T-cell (primary cell): ENCODE measurements at places on chromosomes 12 and 14.

GRCh38 chr12:96985515-96986362 is 78.7 kb downstream of the NEDD1 start:
- peak; percentile 36 for DNase-seq

- DNase-seq, result peak; percentile 46
Measured at GRCh38 chr12:113208041-113208934, 13.0 kb upstream of the TPCN1 start.

- no peak for DNase-seq
Measured at GRCh38 chr14:99604766-99605298, 825 bp upstream of the CCDC85C start.

GRCh38 chr12:3630621-3631271 is 122.2 kb downstream of the CRACR2A start:
- DNase-seq, result no peak

GRCh38 chr14:38053666-38054065 is 154.0 kb upstream of the SSTR1 start:
- no peak for DNase-seq

- no peak for DNase-seq
Measured at GRCh38 chr12:107992870-107993451, 136.1 kb upstream of the WSCD2 start.

DNA sequence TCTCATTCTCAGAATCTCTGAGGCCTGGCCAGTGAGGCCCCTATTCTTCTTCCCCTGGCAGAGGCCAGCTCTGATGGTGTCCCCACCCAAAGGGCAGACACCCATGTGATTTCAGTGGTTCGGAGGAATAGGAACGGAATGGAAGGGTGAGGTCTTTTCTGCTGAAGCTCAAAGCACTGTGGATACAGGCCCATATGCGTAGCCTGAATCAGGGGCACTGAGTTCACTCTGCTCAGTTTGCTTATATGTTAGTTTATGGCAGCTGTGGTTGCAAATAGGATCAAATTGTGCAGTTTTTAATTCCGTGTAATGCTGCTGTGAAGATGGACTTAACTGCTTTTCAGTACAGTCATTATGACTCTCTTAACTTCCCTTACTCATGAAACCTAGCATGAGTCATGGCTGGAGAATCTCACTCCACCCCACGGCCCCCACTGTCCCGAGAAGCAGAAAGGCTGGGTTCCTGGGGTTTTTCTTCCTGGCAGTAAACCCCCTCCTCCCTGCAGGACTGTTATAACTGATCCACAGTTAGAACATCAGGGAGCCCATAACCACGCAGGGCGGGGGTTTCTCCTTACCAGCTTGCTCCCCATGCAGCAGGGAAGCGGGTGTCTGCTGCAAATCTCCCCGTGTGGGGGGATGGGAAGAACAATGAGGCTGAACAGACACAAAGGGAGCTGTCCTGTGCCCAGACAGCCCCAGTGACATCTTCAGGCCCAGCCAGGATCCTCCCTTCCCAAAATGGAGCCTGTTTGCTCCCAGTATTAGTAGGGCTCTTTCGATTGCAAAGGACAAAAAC is 122.7 kb downstream of the SLC38A6 start:
- DNase-seq, result no peak

DNA sequence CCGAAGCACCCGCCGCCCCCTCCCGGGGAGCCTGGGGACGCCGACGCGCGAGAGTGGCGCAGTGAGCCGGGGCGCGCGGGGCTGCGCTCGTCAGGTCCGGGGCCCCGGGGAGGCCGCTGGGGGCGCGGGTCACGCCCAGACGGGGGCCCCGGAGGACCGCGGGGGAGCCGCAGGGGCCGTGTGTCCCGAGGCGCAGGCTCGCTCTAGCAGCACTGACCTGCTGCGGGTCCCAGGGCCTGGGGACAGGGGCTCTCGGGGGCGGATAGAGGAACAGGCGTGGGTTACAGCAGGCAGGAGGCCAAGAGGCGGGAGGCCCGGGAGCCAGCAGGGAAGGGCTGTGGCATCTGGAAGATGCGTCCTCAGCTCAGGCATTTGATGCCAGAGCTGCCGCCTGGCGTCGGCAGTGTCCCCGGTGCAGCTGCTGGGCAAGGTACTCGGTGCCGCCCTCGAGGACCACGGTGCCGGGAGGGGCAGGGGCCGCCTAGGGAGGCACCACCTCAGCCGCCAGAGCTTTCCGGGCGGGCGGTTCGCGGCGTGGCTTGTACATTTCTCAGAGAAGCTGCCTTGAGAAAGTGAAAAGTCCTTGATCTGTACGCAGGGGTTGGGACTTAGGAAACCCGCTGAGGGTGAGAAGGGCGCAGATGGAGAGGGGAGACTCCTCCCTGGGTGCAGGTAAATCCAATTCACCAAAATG is 1.2 kb downstream of the WNT5B start:
- DNase-seq, result no peak

DNA sequence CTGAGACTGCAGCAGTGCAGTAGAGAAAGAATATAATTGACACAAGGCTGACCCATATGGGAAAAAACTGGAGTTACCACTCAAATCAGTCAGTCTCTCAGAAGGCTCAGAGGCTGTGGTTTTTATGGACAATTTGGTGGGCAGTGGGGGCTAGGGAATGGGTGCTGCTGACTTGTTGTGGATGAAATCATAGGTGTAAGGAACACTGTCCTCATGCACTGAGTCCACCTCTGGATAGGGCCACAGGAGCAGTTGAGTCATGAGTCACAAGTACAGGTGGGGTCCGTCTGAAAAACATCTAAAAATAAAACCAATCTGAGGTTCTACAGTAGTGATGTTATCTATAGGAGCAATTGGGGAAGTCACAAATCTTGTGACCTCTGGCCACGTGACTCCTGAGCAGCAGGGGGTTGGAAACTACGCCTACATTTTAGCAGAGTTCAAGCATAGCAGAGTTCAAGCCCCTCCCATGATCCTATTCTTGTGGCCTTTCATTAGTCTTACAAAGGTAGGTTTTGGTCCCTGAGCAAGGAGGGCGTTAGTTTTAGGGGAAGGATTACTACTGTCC is 18.1 kb upstream of the SGPP1 start:
- no peak for DNase-seq

DNA sequence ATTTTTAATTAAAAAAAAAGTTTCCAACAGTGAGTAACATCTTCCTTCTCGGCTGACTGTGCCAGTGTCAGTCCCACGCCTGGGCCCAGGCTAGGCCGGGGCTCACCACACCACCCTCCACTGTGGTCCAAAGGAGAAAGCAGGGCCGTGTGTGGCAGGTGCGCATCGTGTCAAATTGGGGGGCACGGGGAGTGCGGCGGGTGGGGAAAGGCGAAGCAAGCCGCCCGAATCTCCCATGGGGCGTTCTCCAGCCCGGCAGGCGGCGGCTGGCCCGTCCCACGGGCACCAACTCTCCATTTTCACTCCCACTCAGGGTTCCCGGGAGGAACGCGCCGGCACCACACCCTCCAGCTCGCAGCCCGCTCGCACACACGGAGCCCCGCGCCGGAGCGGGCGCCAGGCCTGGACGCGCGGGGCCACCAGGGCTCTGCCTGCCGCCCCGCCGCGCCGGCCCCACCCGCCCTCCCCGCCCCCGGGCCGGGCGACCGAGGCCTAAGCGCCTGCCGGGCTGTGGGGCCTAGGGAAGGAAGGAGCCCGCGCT is 604 bp downstream of the EEA1 start:
- no peak for DNase-seq

- DNase-seq, result no peak
Measured at GRCh38 chr14:104283197-104284106, 145.1 kb downstream of the KIF26A start.

GRCh38 chr12:131370321-131370720 is 340.6 kb upstream of the SFSWAP start:
- no peak for DNase-seq

GRCh38 chr12:107144990-107145389 is 51.6 kb upstream of the CRY1 start:
- DNase-seq, result no peak

- no peak for DNase-seq
Measured at GRCh38 chr14:69960296-69960695, 81.1 kb downstream of the SMOC1 start.

- DNase-seq, result no peak
Measured at GRCh38 chr12:32877601-32878459, 18.7 kb downstream of the PKP2 start.

GRCh38 chr12:118371321-118372282 is 1.1 kb downstream of the TAOK3 start:
- DNase-seq, result no peak

DNA sequence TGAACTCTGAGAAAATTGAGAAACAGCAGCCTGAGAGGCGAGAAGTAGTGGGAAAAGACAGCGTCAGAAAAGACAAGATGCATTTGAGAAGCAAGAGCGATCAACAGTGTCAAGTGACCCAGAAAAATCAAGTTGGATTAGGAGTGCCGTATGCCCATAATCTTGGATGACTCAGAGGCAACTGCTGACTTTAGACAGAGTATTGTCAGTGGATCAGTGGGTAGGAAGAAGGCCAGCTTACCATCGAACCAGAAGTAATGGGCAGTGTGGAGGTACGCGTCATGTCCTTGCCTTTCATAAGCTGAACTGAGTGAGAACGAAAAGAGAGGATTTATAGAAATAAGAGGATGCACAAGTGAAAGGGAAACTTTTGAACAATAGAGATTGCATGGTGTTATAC is 151.0 kb upstream of the NAV3 start:
- no peak for DNase-seq

- no peak for DNase-seq
Measured at GRCh38 chr14:83470466-83470865, 1936.8 kb upstream of the SEL1L start.

- no peak for DNase-seq
Measured at GRCh38 chr12:121191151-121191550, 18.8 kb upstream of the P2RX4 start.

- no peak for DNase-seq
Measured at GRCh38 chr14:36513451-36514277, 6.4 kb downstream of the NKX2-1 start.

DNA sequence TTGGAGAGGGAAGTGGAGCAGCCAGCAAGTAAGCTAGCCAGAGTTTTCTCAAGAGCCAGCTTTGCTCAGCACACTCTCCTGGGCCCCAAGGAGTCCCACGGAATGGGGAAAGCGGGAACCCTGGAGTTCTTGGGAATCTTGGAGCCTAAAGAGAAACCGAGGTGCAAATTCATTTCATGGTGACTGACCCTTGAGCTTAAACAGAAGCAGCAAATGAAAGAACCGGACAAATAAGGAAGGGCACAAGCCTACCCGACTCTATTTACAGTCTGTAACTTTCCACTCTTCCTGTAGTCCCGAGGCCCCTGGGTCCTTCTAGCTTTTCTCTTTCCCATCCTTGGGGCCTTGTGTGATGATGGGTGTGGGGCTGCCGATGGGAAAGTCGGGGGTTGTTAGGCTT is 18.1 kb upstream of the TIGAR start:
- no peak for DNase-seq

GRCh38 chr14:50871228-50871627 is 625 bp upstream of the ABHD12B start:
- DNase-seq, result no peak

- DNase-seq, result peak; percentile 54
Measured at GRCh38 chr12:122399592-122400373, 22.7 kb downstream of the CLIP1 start.

- DNase-seq, result no peak
Measured at GRCh38 chr12:129701631-129702101, 202.2 kb downstream of the TMEM132D start.

GRCh38 chr12:59637692-59638070 is 41.9 kb downstream of the SLC16A7 start:
- no peak for DNase-seq

GRCh38 chr12:5971194-5971850 is 26.3 kb upstream of the ANO2 start:
- DNase-seq, result no peak

DNA sequence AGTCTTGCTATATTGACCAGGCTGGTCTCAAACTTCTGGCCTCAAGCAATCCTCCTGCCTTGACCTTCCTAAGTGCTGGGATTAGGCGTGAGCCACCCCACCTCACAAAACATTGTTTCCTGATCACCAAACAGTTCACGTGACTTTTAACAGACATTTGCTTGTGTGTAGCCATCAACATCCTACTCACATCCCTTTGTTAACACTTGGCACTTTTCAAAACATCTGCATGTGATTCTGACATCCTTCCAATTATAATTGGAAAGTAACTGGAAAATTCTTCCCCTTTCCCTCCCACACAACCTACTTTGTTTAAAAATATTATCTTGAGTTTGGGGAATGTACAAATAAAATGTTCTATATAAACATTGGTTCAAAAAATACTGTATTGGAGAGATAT is 317.9 kb downstream of the PCNX1 start:
- no peak for DNase-seq
